NCI-H187 treated with DMSO at 0.1 percent for 48 hours (cell line): ENCODE measurements at places on chromosomes 7 and 10.

- DNase-seq = no peak
Measured at GRCh38 chr7:6284055-6284400, 11.6 kb upstream of the CYTH3 start.

GRCh38 chr7:36216063-36216684 lies 63.1 kb downstream of the EEPD1 start:
- DNase-seq = no peak

DNA sequence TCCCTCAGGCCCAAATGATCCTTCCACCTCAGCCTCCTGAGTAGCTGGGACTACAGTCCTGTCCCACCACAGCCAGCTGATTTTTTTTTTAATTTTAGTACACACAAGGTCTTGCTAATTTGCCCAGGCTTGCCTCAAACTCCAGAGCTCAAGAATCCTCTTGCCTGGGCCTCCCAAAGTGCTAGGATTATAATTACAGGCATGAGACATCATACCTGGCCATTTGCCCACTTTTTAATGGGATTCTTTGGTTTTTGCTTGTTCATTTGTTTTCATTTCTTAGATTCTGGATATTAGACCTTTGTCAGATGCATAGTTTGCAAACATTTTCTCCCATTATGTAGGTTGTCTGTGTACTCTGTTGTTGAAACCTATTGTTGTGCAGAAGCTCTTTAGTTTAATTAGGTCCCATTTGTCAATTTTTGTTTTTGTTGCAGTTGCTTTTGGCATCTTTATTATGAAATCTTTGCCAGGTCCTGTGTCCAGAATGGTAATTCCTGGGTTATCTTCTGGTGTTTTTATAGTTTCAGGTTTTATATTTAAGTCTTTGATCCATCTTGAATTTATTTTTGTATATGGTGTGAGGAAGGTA lies 95.2 kb downstream of the GLCCI1 start:
- no peak for DNase-seq

DNA sequence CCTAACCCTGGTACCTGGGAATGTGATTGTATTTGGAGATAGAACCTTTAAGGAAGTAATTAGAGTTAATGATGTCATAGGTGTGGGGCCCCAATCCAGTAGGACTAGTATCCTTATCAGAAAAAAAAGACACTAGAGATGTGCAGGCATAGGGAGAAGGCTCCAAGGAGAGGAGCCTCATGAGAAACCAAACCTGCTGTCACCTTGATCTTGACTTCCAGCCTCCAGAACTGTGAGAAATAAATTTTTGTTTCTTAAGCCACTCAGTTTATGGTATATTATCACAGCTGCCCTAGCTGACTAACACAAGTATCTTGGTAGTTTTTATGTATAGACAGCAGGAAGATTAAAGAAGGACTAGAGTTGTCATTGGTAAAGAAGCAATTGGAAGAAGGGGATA lies 23.9 kb upstream of the CELF2 start:
- DNase-seq = no peak

DNA sequence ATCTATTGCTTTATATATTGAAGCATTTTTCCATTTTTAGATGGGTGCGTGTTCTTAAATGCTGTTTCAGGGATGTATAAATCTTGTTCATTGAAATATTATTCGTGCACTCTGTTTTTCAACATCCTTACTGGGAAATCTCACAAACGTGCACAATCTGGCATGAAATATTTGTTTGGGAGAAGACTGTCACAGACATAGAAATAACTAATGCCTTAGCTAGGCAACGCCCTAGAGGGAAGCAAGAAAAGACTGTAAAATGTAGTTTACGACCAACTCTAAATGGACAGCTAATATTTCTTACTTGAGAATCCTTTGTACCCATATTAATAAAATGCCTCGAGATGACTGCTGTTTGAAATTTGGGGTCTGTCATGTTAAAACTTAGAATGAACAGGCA lies 8.9 kb downstream of the DOCK4 start:
- DNase-seq = no peak

- DNase-seq = no peak
Measured at GRCh38 chr10:48444266-48444665, 137.8 kb downstream of the MAPK8 start.

GRCh38 chr10:58734664-58735063 lies 222.0 kb downstream of the BICC1 start:
- no peak for DNase-seq
